ENCODE measurements at places on chromosomes 6 and 20. TPM values are rescaled to one million over a fixed set of nuclear protein-coding genes. Genes with fewer than 3 reads are reported as not detected.

The MICA gene
- 5.1 TPM for polyA plus RNA-seq

The CCM2L gene
- polyA plus RNA-seq, result 5.4 TPM

The TP53TG5 gene
- 0.68 TPM for polyA plus RNA-seq

The PTCRA gene
- polyA plus RNA-seq, result not detected

The TFAP2D gene
- not detected for polyA plus RNA-seq

The SYCP2 gene
- polyA plus RNA-seq, result 3.9 TPM

The MAVS gene
- 22.8 TPM for polyA plus RNA-seq

The SLC17A1 gene
- polyA plus RNA-seq, result not detected

The CALHM6 gene
- 1.5 TPM for polyA plus RNA-seq

The BACH2 gene
- 4.9 TPM for polyA plus RNA-seq

The HCRTR2 gene
- not detected for polyA plus RNA-seq

The ZSCAN16 gene
- 4.0 TPM for polyA plus RNA-seq

The UBE2C gene
- polyA plus RNA-seq, result 27.1 TPM
